ENCODE measurements at places on chromosomes 4 and X. TPM values are rescaled to one million over a fixed set of nuclear protein-coding genes. Genes with fewer than 3 reads are reported as not detected.

SLBP gene
- 137 TPM for total RNA-seq

DNA sequence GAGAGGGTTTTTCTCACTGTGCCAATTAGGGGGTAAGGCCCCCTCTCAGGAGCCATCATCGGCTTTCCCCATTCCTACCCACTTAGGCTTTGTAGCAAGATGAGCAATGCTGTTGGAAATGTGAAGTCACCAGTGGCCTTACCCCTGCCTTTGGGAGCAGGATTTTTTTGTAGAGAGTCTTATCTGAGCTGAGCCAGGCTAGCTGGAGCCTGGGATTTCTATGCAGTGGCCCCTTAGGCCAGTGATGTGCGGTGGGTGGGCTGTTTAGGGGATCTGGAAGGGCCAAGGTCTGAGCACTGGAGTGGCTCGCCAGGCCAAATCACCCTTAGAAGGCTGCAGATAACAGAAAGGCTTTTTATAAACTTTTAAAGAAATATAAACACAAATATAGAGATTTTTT is 4.2 kb downstream of the CXorf65 start:
- H3K4me3 ChIP-seq: no peak overlapping the region
- no peaks in the 10 kb centered on the region for H3K36me3 ChIP-seq
- DNase-seq: no peak
- H3K4me1 ChIP-seq: peaks cover 10% of the 10 kb centered on the region
- no peak overlapping the region for H3K27ac ChIP-seq

- H3K4me3 ChIP-seq: no peak overlapping the region
- no peak for DNase-seq
- H3K27ac ChIP-seq: peak overlapping the region; percentile 29
- H3K36me3 ChIP-seq: no peaks in the 10 kb centered on the region
Measured at GRCh38 chr4:122688529-122689140, 43.9 kb upstream of the BBS12 start.

DNA sequence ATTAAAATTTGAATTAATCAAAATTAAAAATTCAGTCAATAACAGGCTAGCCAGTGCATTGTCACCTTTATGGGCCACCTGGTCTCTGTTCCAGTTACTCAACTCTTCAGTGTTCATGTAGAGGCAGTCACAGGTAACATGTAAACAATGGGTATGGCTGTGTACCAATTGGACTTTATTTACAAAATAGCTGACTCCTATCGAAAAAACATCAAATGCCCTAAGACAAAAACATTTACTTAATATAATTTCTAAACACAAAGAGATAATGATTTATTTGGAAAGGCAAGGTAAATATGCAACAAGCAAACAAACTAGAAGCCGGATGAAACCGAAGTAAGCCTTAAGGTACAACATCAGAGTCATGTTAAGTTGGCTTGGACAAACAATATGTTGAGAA is 8.8 kb downstream of the TMEM150C start:
- H3K27me3 ChIP-seq: no peaks in the 10 kb centered on the region
- H3K4me3 ChIP-seq: no peak overlapping the region
- H3K4me1 ChIP-seq: no peaks in the 10 kb centered on the region
- H3K27ac ChIP-seq: no peak overlapping the region

GRCh38 chr4:111879539-111879938 is 265.7 kb upstream of the FAM241A start:
- H3K4me1 ChIP-seq: no peaks in the 10 kb centered on the region
- H3K4me3 ChIP-seq: no peak overlapping the region
- no peak for DNase-seq
- no peaks in the 10 kb centered on the region for H3K36me3 ChIP-seq
- no peak overlapping the region for H3K27ac ChIP-seq

CLDN34 gene
- 1.2 TPM for total RNA-seq

DNA sequence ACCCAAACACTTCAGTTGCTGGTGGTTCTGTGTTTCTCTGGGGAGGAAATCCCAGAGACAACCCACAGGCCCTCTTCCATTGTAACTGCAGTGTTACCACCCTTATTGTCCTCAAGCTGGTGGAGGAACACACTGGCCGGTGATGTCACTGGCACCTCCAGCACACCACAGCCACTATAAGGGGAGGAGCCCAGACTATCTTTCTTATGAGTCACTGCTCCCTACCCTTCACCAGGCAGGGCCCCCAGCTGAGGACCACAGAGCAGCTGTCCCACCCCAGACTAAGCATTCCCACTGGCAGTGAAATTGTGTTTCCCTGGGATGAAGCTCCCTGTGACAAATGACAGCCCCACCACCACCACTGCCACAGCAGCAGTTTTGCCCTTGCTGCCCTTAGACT is 171.8 kb upstream of the FGF16 start:
- DNase-seq: no peak
- no peaks in the 10 kb centered on the region for H3K4me1 ChIP-seq
- H3K4me3 ChIP-seq: no peak overlapping the region
- H3K27ac ChIP-seq: no peak overlapping the region
- no peaks in the 10 kb centered on the region for H3K27me3 ChIP-seq

ZFP42 gene
- total RNA-seq: 1.2 TPM

IL2RG gene
- 1.7 TPM for total RNA-seq

GRCh38 chrX:74438764-74439163 is 17.5 kb downstream of the SLC16A2 start:
- no peaks in the 10 kb centered on the region for H3K4me1 ChIP-seq
- H3K4me3 ChIP-seq: no peak overlapping the region
- H3K27me3 ChIP-seq: no peaks in the 10 kb centered on the region
- no peak overlapping the region for H3K27ac ChIP-seq
- no peaks in the 10 kb centered on the region for H3K36me3 ChIP-seq

DNA sequence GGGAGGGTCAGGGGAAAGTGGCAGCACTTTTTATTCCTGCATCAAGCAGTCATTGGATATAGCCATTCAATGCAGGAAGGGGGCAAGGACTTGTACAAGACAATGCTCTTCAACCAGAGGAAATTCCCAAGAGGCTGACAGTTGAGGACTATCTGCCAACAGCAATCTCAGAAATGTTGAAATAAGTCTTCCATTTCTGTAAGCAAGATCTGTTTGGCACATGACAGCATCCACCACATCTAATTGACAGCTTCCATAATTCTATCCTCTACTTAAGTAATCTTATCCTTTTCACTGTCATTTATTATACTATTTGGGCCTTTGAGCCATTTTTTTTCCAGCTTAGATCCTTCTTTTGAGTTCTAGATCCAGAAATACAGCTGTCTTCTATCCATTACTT is 110.7 kb downstream of the CFAP299 start:
- DNase-seq: no peak
- H3K36me3 ChIP-seq: no peaks in the 10 kb centered on the region
- no peaks in the 10 kb centered on the region for H3K27me3 ChIP-seq
- no peak overlapping the region for H3K4me3 ChIP-seq
- no peaks in the 10 kb centered on the region for H3K4me1 ChIP-seq
- H3K27ac ChIP-seq: no peak overlapping the region

DNA sequence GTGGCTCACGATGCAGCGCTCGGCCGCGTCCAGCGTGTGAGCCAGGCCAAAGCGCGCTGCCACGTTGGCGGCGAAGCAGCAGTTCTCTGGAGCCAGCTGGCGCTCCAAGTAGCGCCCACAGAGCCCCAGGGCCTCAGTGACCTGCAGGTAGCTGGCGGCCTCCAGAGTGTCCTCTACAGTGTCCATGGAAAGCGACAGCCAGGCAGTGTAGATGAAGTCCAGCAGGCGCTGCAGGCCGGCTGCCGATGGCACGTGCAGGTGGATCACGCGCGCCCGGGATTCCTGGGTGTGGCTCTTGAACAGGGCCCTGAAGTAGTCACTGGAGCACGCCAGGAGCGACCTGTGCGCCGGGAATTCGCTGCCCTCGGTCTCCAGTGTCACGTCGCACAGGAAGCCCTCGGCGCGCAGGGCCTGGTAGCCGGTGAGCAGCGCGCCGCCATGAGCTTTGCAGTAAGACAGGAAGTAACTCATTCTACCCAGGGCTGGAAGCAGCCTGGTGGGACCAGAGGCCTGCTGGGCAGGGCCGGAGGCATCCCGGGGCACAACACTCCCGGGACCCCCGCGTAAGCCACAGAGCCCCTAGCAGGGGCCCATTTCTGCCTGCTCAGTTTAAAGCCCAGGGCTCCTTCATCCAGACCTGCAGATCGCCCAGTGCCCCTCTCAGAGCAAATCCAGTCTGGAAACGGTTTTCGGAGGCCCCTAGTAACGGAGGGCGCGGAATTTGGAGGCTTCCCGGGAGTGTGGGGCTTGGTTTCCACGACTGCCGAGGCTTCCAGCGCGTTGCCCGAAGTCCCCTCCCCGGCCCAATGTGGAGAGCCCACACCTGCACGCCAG is 595 bp downstream of the KLHL34 start:
- no peaks in the 10 kb centered on the region for H3K27me3 ChIP-seq
- no peak for DNase-seq
- H3K27ac ChIP-seq: no peak overlapping the region
- no peaks in the 10 kb centered on the region for H3K36me3 ChIP-seq
- H3K4me3 ChIP-seq: peak overlapping the region; percentile 38
- H3K4me1 ChIP-seq: no peaks in the 10 kb centered on the region

Data from testis (tissue), 5 donors.